Spinal cord (tissue), 10 donors: ENCODE measurements at places on chromosomes 2 and 18. TPM values are rescaled to one million over a fixed set of nuclear protein-coding genes. Genes with fewer than 3 reads are reported as not detected.

GRCh38 chr2:142907653-142908052, 30.2 kb downstream of the KYNU start:
- DNase-seq = no peak
- H3K4me1 ChIP-seq = no peaks in the 10 kb centered on the region
- H3K4me3 ChIP-seq = no peak overlapping the region
- no peaks in the 10 kb centered on the region for H3K36me3 ChIP-seq
- H3K27ac ChIP-seq = no peak overlapping the region

GRCh38 chr2:79638954-79639353, 126.1 kb downstream of the CTNNA2 start:
- H3K4me3 ChIP-seq = no peak overlapping the region
- no peaks in the 10 kb centered on the region for H3K27me3 ChIP-seq
- no peak overlapping the region for H3K27ac ChIP-seq
- no peaks in the 10 kb centered on the region for H3K4me1 ChIP-seq
- DNase-seq = no peak
- H3K36me3 ChIP-seq = no peaks in the 10 kb centered on the region

DYNAP gene
- not detected for total RNA-seq

PLGLB1 gene
- total RNA-seq = 4.5 TPM

DNA sequence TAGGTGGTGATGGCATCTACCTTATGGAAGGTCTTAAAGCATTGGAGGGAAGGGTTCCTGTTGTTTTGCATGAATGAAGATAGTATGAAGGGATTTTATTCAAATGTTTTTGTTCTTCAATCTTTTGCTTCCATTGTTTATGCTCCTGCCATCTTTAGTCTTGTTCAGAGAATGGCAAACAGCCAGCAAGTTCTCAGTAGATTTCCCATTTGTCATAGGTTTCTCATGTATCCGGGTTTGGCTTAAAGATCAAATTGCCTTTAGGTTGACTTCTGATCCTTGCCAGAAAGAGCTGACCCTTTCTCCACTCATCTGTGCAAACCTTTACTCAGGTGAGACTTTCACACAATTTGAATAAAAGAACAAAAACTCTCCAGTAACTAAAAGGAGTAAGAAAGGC, 44.2 kb upstream of the STAT4 start:
- no peaks in the 10 kb centered on the region for H3K4me1 ChIP-seq
- H3K27ac ChIP-seq = no peak overlapping the region
- no peaks in the 10 kb centered on the region for H3K27me3 ChIP-seq
- DNase-seq = no peak
- H3K4me3 ChIP-seq = no peak overlapping the region

- no peaks in the 10 kb centered on the region for H3K27me3 ChIP-seq
- no peak overlapping the region for H3K27ac ChIP-seq
- no peak overlapping the region for H3K4me3 ChIP-seq
- H3K36me3 ChIP-seq = no peaks in the 10 kb centered on the region
- H3K4me1 ChIP-seq = no peaks in the 10 kb centered on the region
Observed at GRCh38 chr2:214839464-214839863, 30.0 kb upstream of the BARD1 start.

DNA sequence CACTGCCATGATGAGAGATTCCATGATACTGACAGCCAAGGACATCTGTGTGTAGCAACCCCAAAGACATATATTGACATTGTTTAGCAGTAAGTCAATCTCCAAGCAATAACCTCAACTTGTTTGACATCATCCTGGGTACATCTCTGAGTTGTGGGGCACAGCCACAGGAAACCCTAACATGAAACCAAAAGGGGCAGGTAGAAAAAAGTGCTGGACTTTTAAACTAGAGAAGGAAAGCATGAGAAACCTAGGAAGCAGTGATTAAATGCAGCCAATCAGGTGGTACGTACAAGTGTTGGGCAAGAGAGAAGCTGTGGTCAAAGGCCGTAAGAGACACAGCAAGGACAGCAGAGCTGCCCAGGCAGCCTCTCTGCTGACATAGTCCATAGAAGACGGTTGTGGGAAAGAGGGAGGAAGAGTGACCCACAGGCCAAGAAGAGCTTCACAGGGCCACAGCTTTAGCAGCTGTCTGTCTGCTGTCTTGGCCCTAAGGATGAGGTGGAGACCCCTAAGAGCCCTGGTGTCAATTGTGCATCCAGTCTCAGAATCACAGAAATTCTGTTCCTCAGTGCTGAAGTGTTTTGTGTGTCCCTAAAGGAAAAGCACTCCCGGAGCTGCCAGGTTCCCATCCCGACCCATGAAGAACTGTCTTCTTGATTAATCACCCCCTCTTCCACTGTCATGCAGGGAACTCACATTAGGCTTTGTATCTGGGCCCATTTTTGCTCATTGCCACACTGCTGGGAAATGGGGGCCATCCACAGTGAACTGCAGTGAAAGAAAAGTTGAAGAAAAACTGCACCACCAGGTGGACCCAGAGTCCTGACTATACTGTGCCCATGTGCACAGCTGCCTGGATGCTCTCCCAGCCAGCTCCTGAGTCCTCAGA, 25.4 kb upstream of the CHN1 start:
- no peaks in the 10 kb centered on the region for H3K27me3 ChIP-seq
- H3K36me3 ChIP-seq = no peaks in the 10 kb centered on the region
- no peak overlapping the region for H3K27ac ChIP-seq
- no peak overlapping the region for H3K4me3 ChIP-seq
- DNase-seq = peak; percentile 40

GRCh38 chr2:22998359-22998758, 386.6 kb upstream of the KLHL29 start:
- H3K4me1 ChIP-seq = no peaks in the 10 kb centered on the region
- DNase-seq = no peak
- H3K4me3 ChIP-seq = no peak overlapping the region

ANKRD30B gene
- 0.33 TPM for total RNA-seq

- H3K4me1 ChIP-seq = no peaks in the 10 kb centered on the region
- H3K27ac ChIP-seq = no peak overlapping the region
- DNase-seq = no peak
- no peaks in the 10 kb centered on the region for H3K27me3 ChIP-seq
Observed at GRCh38 chr18:41529093-41529492, 425.9 kb upstream of the PIK3C3 start.

- H3K4me1 ChIP-seq = no peaks in the 10 kb centered on the region
- no peak overlapping the region for H3K27ac ChIP-seq
- DNase-seq = no peak
- no peaks in the 10 kb centered on the region for H3K27me3 ChIP-seq
- no peaks in the 10 kb centered on the region for H3K36me3 ChIP-seq
Observed at GRCh38 chr2:174753038-174753633, 11.1 kb downstream of the CHRNA1 start.

VIT gene
- total RNA-seq = 3.8 TPM

TCF23 gene
- total RNA-seq = not detected

DNA sequence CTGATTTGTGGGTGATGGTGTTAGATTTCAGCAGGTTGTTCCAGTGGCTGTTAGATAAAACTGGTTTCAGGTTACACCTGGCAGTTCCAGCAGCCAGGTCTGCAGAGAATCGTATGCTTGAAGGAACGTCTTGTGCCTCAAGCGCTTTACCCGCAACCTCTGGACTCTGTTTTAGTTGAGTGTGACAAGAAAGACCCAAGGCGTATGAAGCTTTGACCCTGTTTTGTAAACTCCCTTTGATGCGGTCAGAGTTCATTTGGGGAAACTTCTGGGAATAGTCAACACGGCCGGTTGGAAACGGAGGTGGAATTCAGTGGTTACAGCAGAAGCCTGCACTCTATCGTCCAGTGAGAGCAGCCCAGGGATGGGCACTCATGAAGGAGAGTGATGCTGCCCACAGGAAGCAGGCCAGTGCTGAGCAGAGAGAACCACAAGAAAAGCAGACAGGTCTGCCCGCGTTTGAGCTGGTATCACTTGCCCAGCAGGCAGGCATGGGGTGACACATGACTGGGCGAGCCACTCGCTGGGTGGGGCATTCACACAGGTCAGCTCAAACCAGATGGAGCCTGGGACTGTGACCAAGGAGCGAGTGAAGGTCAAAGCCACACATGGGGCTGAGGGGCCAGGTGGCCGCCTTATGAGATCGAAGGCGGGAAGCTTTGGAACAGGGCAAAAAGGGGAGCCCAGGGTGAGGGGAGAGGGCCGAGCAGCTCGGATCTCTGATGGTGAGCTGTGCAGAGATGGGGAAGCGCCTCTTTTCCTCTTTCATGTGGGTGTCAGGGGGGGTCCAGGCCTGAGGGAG, 99.6 kb upstream of the MBOAT2 start:
- peaks cover 50% of the 10 kb centered on the region for H3K4me1 ChIP-seq
- DNase-seq = no peak
- H3K27me3 ChIP-seq = no peaks in the 10 kb centered on the region
- no peak overlapping the region for H3K27ac ChIP-seq

CNDP2 gene
- 66.4 TPM for total RNA-seq

DNA sequence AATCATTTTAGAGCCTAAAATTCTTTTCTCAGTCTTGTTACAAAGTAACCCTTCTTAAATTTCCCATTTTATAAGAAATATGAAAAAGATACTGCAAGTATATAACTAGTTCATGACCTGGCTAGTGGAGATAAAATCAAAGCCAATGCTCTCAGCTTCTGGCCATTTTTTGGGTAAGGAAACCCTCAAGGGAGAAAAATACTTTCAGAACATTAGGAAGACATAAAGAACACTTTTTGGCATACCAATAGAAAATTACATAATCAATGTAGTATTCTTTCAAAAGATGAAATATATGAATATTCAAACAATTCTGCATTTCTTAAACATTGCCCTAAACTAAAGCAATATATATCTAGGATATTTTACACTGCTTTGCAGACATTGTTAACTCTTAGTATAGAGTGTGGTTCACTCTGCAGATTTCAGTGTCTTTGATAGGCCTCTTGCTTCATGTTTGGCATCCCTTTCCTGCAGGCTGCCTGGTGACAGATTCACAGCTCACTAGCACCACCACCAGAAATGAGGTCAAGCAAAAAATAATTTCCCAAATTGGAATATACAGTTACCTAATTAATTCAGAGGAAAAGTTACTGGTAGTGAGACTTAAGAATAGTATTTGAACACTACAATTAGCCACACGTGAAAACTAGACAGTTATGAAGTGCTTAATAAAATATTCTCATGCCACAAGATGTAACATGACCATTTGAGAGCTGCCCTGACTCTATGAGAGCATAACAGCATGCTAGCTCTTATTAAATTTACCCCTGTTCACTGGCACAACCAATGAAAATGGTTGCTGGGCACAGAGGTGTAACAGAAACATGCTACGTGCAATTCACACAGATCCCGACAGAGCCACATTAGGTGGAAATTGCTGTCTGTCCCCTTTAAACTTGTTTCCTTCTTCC, 36.0 kb downstream of the PAIP2B start:
- H3K4me1 ChIP-seq = no peaks in the 10 kb centered on the region
- no peaks in the 10 kb centered on the region for H3K27me3 ChIP-seq
- H3K27ac ChIP-seq = no peak overlapping the region
- H3K36me3 ChIP-seq = no peaks in the 10 kb centered on the region
- no peak for DNase-seq

- H3K27me3 ChIP-seq = no peaks in the 10 kb centered on the region
- DNase-seq = peak; percentile 23
- H3K4me3 ChIP-seq = no peak overlapping the region
- no peak overlapping the region for H3K27ac ChIP-seq
Observed at GRCh38 chr18:74796211-74796610, 198.5 kb downstream of the ZNF407 start.

GRCh38 chr2:25197336-25198208, 29.2 kb upstream of the POMC start:
- peaks cover 24% of the 10 kb centered on the region for H3K4me1 ChIP-seq
- H3K27ac ChIP-seq = peak overlapping the region; percentile 71
- no peak for DNase-seq
- H3K4me3 ChIP-seq = no peak overlapping the region

DNA sequence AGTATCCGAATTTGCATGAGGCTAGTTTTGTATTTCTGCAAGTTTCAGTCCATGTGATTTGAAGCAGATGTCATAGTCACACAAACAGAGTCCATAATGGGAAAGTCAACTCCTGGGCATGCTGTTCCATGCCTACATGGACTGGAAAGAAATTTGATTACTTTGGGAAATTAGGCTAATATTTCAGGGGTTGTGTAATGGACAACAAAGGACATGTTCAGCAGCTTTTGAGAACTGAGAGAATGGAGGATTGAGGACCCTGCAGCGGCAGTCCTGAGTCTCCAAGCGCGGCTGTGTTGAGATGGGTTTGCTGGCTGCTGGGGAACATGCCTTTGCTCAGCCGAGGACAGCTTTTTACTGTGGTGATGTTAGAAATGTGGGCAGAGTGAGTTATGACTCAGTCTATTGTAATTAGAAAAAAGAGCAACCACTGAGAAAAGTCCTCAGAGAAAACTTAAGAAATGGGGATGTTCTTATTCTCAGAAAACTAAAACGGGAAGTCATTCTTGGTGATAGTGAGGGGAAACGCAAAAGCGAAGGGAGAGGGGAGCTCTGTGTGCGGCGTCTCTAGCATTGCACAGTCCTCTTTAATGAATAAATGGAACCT, 149.2 kb downstream of the FAM210A start:
- no peak overlapping the region for H3K4me3 ChIP-seq
- no peaks in the 10 kb centered on the region for H3K27me3 ChIP-seq
- peaks cover 29% of the 10 kb centered on the region for H3K4me1 ChIP-seq
- DNase-seq = peak; percentile 68

DNA sequence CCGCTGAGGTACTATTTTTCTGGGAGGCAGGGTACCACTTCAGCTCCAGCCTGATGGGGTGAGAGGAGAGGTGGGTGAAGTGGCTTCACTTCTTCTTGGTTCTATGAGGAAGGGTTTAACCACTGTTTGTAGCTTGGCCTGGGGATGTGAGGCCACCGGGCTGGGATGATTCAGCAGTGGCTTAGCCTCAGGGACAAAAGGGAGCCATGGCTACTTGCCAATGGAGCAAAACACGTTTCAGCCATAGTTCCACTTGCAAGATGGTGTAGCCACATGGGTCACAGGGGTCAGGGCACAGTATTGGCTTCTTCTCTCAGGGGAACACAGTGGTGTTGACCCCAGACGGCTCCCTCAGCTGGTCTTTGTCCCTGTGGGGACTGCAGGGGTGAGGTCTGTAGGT, 14.9 kb downstream of the ZDBF2 start:
- H3K4me3 ChIP-seq = no peak overlapping the region
- no peak for DNase-seq
- H3K27me3 ChIP-seq = no peaks in the 10 kb centered on the region
- H3K36me3 ChIP-seq = no peaks in the 10 kb centered on the region
- H3K4me1 ChIP-seq = no peaks in the 10 kb centered on the region

- no peak overlapping the region for H3K27ac ChIP-seq
- H3K27me3 ChIP-seq = no peaks in the 10 kb centered on the region
- DNase-seq = no peak
- H3K4me3 ChIP-seq = no peak overlapping the region
- H3K4me1 ChIP-seq = no peaks in the 10 kb centered on the region
Observed at GRCh38 chr18:72160510-72161445, 383.4 kb downstream of the CBLN2 start.

GRCh38 chr2:202760848-202761247, 110.7 kb downstream of the ICA1L start:
- peaks cover 22% of the 10 kb centered on the region for H3K36me3 ChIP-seq
- no peak for DNase-seq
- no peak overlapping the region for H3K27ac ChIP-seq
- H3K27me3 ChIP-seq = no peaks in the 10 kb centered on the region
- H3K4me3 ChIP-seq = no peak overlapping the region
- no peaks in the 10 kb centered on the region for H3K4me1 ChIP-seq

ANKRD30BL gene
- 3.4 TPM for total RNA-seq
